ENCODE measurements at places on chromosomes 12 and 14. TPM values are rescaled to one million over a fixed set of nuclear protein-coding genes. Genes with fewer than 3 reads are reported as not detected.

ACOT6 gene
- not detected for polyA plus RNA-seq

DNA sequence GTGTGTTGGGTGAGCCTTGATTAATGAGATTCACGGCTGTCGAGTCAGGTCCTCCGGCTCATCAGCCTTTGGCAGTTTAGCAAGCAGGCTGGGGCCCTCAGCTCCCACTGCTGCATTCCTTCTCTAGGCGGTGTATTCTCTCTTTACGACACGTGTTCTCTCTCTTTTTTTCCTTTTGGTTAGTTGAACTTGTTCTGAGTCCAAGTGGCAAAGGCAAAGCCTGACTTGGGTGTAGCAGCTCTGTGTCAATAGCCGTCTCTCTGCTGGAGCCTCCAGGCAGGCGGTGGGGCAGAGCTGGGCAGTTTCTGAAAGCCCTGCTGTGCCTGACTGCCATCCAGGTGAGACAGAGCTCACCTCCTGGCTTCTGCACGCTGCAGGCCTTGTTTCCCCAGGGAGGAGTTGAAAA, 46.6 kb downstream of the SUSD6 start:
- DNase-seq: no peak

DNA sequence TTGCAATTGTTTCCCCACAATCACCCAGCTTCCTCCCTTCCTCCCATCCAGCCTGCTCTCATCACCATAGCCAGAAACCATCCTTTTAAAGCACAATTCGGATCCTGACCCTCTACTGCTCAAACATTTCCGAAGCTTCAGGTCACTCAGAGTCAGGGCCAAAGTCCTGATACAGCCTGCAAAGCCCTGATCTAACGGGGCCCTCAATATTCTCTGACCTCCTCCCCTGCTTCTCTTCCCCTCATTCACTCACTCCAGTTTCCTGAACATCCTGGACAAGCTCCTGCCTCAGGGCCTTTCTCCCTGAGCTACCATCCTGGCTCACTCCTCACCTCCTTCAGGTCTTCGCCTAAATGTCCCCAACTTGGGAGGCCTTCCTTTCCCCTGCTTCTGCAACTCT, 46.1 kb downstream of the PITPNM2 start:
- no peak for DNase-seq

DNA sequence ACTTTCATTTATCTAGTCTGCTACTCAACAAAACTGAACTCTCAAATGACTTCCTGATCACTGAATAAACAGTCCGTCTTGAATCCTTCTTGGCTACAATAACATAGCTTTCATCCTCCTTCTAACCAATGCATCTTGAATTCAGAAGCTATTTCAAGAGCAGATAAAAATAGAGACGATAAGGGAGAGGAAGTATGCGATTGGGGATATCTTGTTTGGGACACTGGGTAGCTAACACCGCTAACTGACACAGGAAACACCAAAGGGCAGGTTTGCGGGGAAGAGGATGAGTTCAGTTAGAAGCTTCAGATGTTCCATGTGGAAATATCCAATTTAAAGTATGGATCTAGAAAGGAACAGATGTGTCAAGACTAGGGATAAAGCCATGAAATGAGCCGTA, 102.5 kb downstream of the SLC41A2 start:
- no peak for DNase-seq

DNA sequence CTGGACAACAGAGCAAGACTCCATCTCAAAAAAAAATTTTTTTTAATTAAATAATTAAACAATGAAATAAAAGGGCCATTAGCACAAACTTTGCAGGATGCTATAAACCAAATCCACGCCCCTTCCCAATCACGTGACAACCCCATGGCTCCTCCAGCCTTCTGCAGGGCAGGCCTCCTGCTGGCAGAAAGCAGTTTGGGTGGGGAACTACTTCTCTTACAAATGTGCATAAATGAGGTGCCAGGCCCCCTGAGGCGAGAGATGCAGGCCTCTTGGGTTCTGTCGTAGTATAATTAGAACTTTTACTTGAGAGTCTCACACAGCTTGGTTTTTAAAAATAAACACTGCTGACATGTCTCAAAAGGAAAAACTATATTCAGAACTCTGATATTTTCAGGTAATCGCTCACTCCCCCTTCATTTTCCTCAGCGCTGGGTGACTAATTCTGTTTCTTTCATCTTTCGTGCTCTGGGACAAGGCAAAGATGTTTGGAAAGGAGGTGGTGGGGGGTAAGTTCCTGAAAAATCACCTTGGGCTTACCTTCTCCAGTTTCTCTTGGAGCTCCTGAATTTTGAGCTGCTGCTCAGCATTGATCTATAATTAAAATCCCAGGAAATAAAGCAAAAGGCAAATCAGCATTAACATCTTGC, 101.7 kb downstream of the CIT start:
- DNase-seq: no peak

GRCh38 chr12:6607751-6608591, 792 bp upstream of the CHD4 start:
- DNase-seq: no peak

- no peak for DNase-seq
Observed at GRCh38 chr14:71594821-71595220, 337.4 kb upstream of the RGS6 start.

DNA sequence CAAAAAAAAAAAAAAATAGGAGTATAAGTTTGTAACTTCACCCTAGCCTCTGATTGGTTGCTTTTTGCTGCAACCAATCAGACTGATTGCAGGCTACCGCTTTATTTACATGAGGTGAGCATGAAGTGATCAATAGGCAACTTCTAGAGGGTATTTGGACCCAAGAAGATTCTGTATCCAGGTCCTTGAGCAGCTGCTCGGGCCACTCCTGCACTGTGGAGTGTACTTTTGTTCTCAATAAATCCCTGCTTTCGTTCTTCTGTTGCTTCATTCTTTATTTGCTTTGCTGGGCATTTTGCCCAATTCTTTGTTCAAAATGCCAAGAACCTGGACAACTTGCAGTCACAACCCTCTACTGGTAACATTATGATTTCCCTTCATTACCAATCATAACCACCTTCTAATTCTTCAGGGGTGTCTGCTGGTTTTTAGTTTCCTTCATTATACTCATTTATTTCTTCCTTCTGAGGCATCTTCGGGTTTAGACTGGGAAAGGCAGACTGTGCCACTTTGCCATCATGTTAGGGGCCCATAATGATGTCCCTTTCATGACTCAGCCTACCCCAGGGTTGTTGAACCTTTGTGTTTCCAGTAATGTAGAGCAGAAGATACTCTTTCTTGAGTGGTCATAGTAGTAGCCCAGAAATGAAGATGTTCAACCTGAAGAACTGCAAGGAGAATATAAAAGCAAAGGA, 43.4 kb upstream of the LIMA1 start:
- peak; percentile 17 for DNase-seq

DNA sequence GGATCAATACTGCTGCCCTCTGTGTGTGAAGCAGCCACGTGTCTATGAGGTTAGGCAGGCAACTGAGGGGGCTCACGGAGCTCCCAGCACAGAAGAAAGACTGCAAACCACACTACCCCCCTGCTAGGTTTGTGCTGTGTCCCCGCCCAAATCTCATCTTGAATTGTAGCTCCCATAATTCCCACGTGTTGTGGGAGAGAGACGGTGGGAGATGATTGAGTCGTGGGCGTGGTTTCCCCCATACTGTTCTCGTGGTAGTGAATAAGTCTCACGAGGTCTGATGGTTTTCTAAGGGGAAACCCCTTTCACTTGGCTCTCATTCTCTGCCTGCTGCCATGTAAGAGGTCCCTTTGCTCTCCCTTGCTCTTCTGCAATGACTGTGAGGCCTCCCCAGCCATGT, 68.6 kb downstream of the ACTN1 start:
- no peak for DNase-seq

Data from BJ (cell line).